ENCODE measurements at places on chromosomes 4 and X. TPM values are rescaled to one million over a fixed set of nuclear protein-coding genes. Genes with fewer than 3 reads are reported as not detected.

Gene SPANXA2
- not detected for total RNA-seq

Gene AFP
- total RNA-seq: not detected

Gene NUP62CL
- 12.2 TPM for total RNA-seq

Gene JAKMIP1
- 4.3 TPM for total RNA-seq
